CD4-positive, alpha-beta T cell treated with Interleukin-12 subunit alpha and Interleukin-12 subunit beta, for 1 hour (primary cell): ENCODE measurements at places on chromosomes 5 and 9.
A peak's percentile ranks its signal among the peaks of the same experiment; 100 is the strongest.

GRCh38 chr9:131840220-131840619, 100.3 kb upstream of the RAPGEF1 start:
- peak; percentile 30 for DNase-seq

- no peak for DNase-seq
Observed at GRCh38 chr9:84711936-84712335, 42.4 kb downstream of the NTRK2 start.

DNA sequence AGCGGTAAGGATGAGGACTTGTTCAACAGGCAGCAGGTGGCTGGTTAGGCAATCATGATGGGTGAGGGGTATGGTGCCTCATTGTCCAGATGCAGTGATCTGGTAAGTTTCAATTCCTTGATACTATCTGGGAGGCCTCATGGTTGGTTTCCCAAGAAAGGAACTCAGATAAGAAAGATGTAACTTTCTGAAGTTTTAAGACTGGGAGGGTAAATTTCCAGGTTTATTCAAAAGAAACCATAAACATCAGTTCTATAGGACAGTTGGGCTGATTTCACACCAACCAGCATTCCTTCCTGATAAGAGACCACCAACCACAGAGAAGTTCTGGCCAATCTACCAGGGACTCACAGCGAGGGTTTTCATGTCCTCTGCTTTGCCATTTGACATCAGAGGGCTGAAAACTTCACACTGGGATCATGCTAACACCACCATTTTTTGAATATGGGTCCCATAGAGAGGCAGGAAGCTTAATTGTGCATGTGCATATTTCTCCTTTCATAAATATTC, 773 bp upstream of the AGGF1 start:
- DNase-seq: no peak

GRCh38 chr5:192691-192969, 1.3 kb downstream of the LRRC14B start:
- no peak for DNase-seq

GRCh38 chr9:134088063-134088725, 20.4 kb upstream of the BRD3 start:
- DNase-seq: no peak

- DNase-seq: no peak
Observed at GRCh38 chr9:135526730-135527571, 5.7 kb downstream of the LCN1 start.

DNA sequence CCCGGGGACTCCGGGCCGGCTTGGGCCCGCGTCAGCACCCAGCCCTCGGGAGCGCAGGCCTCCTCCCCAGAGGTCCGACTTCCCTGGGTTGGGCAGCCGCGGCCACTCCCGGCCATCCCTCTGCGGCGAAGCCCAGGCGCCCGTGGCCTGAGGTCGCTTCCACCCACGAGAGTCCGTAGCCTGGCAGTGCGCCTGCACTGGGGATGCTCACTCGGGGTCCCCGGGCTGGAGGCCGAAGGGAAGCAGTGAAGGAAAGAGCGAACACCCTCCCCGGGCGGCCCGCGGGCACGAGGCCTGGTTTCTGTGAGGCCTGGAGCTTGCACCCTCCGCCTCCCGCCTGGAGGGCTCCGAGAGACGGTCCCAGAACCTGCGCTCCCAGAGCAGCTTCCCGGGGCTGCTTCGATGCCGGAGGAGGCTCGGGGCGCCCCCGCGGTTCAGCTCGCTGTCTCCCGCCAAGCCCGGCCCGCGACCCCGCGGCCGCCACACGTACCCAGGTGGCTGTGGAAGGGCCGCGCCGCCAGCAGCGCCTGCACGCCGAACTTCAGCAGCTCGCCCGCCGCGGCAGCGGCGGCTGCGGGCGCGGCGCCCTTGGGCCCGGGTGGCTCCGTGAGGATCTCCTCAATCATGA, 607 bp downstream of the BARX1 start:
- no peak for DNase-seq

- DNase-seq: no peak
Observed at GRCh38 chr5:158880483-158881001, 219.2 kb downstream of the EBF1 start.

GRCh38 chr5:138945421-138946240, 70.5 kb upstream of the LRRTM2 start:
- DNase-seq: no peak

GRCh38 chr9:121997791-121998190, 95.3 kb downstream of the TTLL11 start:
- DNase-seq: no peak

GRCh38 chr5:1658665-1659064, 134.9 kb upstream of the LPCAT1 start:
- no peak for DNase-seq

GRCh38 chr5:61974680-61975079, 331.3 kb upstream of the KIF2A start:
- no peak for DNase-seq

DNA sequence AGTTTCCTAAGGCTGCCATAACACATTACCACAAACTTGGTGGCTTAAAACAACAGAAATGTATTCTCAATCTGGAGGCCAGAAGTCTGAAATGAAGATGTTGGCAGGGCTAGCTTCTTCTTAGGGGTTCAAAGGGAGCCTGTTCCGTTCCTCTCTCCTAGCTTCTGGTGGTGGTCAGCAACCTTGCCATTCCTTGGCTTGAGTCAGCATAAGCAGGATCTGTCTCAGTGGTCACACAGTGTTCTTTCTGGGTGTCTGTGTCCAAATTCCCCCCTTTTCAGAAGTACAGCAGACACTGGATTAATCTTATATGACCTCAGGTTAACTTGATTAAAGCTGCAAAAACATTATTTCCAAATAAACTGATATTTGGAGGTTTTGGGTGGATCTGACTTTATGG, 2.1 kb upstream of the OSMR start:
- no peak for DNase-seq

DNA sequence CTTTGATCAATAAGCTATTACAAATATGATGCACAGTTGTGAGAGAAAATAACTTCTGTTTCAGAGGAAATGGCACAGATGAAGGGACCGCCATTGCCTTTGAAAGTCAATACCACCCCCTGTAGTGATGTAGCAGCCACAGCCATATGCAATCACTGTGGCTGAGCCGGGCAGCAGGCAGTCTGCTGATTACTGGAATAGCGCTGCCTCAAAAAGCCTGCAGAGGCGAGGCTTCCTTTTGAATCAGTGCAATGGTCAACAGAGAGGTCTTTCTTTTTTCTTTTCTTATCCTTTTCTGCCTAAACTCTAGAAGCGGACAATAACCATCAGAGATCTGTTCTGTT, 265.1 kb upstream of the TAS2R1 start:
- no peak for DNase-seq
